ENCODE measurements at places on chromosomes 3 and 15. TPM values are rescaled to one million over a fixed set of nuclear protein-coding genes. Genes with fewer than 3 reads are reported as not detected.

GOLGA6L7 gene
- total RNA-seq: not detected

DNA sequence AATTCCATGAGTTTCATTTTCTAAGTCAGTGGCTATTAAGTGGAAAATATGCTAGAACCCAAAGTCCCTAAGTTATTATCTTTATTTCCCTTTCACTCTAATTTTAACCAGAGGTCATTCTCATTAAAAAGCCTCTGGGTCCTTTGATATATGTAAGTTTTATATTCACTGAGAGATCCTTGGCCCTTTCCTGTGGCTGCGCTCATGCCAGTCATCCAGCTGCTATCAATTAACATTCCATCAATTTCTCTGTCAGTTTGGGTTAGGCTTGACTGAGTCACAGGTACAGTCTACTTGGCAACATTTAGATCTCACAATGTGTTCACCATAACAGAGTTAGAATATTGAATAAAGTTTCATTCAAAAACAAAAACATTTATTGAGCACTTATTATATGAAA is 58.0 kb upstream of the FBN1 start:
- no peak overlapping the region for H3K4me3 ChIP-seq
- no peaks in the 10 kb centered on the region for H3K36me3 ChIP-seq
- no peaks in the 10 kb centered on the region for H3K27me3 ChIP-seq
- no peaks in the 10 kb centered on the region for H3K4me1 ChIP-seq
- no peak for DNase-seq
- H3K27ac ChIP-seq: no peak overlapping the region

GRCh38 chr3:15498431-15499214 is 22.9 kb downstream of the COLQ start:
- H3K4me3 ChIP-seq: no peak overlapping the region
- peaks cover 12% of the 10 kb centered on the region for H3K4me1 ChIP-seq
- DNase-seq: no peak
- no peaks in the 10 kb centered on the region for H3K27me3 ChIP-seq

GRCh38 chr3:179236669-179237301 is 14.1 kb downstream of the KCNMB3 start:
- no peaks in the 10 kb centered on the region for H3K27me3 ChIP-seq
- no peak overlapping the region for H3K4me3 ChIP-seq
- DNase-seq: no peak
- no peaks in the 10 kb centered on the region for H3K4me1 ChIP-seq
- no peak overlapping the region for H3K27ac ChIP-seq

Data from adrenal gland (tissue), 19 donors.